ENCODE measurements at places on chromosomes 16 and 17. TPM values are rescaled to one million over a fixed set of nuclear protein-coding genes. Genes with fewer than 3 reads are reported as not detected.

GRCh38 chr17:80520810-80521455, 23.7 kb upstream of the RPTOR start:
- DNase-seq, result no peak

- DNase-seq, result no peak
Measured at GRCh38 chr16:54242199-54242598, 44.4 kb downstream of the IRX3 start.

MT1M gene
- not detected for total RNA-seq

FADS6 gene
- not detected for total RNA-seq

GPR139 gene
- total RNA-seq, result not detected
